T-cell (primary cell): ENCODE measurements at places on chromosomes 7 and 10.

DNA sequence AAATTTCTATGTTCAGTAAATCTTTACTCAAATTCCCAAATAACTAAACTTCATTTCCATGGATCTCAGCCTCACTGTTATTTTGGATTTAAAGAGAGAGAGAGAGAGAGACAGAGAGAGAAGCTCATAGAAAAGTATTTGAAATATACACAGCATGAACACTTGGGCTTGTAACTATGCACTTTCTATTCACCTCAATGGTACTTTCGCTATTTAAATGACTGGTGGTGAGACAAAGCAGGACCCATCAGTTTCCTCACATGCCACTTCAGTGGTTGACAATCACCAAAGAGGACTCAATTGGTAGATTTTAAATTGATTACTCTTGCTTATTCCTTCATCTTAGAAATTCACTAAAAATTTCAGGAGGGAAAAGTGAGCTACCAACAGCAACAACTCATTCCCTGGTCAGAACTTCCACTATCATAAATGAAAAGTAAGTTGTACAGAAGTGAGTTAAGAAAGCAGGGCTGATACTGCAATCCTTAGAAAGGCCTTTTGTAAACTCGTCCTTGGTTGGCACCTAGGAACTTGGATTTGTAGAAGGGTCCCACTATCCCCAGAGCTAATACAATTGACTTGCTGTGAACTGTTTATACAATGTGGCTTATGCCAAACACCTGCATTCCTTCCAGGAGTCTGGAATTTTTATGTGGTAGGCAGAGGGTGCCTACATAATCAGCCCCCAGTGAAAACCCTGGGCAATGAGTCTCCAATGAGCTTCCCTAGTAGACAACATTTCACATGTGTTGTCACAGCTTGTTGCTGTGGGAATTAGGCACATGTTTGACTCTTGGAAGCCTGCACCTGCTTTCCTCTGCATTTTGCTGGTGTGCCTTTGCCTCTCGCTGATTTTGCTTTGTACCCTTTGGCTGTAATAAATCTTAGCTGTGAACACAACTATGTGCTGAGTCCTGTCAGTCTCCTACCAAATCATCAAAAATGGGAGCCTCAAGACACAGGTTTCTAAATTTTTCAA, 10.8 kb downstream of the ERLIN1 start:
- DNase-seq, result no peak

DNA sequence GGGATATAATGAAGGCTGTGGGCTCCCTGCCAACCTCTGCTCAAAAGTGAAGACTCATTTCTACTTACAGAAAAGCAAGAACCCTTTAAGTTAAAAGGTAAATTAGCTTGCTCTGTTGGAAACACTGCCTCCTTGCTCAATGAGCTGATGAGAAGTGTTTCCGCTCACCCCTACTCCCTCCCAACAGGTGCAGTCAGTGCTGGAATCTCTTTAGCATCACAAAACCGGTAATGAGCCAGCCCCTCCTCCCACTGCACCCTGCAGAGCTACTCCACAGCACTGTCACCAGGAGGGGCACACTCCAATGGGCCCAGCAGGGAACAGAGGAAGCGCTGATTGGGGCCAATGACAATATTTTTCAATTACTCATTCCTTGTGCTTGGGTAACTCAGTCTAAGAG, 262.5 kb downstream of the TCERG1L start:
- no peak for DNase-seq

DNA sequence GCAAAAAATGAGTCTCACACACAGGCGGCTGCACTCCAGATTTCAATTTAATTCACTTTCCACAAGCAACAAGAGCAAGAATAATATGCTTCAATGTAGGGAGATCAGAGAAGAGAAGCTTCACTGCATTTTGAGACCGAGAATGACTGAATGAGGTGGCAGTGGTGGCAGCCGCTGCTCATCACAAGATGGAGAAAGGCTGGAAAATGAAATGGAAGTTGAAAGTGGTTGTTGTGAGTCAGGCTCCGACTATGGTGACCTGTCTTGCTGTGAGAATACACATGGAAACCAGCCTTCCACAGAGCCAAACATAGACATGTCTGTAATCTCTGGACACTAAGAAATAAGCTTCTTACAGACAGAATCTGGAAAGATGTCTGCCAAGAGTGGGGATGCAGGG, 499.6 kb upstream of the LRRN3 start:
- DNase-seq, result no peak

DNA sequence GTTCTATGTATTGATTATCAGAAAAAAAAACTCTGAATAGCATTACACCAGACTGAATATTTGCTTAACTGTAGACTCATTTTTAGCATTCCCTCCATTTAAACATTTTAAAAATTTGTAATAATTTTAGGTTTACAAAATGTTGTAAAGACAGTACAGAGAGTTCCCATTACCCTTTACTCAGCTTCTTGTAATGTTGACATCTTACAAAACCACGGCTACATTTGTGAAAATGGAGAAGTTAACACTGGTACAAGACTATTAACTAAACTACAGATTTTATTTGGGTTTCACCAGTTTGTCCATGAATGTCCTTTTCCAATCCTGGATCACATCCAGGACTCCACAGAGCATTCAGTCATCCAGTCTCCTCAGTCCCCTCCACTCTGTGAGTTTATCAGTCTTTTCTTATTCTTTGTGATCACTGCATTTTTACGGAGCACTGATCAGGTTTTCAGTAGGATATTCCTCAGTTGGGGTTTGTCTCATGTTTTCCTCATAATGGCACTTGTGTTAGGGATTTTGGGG, 130.0 kb upstream of the EEPD1 start:
- DNase-seq, result no peak

DNA sequence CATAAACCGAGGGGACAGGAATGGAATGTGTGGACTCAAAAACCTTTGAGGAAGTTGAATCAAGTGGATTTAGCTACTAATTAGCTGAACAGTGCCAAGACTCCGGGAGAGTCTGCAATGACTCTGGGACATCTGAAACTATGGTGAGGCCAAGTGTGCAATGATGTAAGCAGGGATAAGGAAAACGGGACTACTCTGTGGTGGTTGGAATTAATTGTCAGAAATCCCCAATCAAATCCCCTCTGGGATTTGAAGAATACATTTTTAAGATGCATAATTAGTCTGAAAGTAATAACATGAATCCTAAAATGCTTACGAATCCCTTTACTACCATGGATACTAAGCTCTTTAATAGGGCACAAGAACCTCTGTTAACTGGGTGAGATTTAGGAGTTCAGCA, 602.8 kb downstream of the NRG3 start:
- no peak for DNase-seq

DNA sequence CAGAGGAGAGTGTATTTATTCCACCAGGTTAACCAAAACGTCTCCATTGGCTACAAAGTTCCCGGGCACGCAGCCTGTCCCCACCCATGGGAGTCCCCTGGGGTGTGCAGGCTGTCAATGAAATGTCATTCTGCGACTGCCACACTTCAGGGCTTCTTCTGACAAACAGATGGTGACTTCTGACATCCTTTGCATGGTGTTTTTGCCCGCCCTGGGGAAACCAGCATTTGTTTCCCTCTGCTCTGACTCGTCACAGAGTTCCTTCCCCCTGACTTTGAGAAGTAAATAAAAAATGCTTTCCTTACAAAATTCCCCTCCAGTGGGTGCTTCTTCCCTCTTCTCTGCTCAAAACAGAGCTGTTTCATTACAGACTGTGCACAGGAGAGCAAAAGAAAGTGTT, 38.2 kb downstream of the TNS3 start:
- no peak for DNase-seq

DNA sequence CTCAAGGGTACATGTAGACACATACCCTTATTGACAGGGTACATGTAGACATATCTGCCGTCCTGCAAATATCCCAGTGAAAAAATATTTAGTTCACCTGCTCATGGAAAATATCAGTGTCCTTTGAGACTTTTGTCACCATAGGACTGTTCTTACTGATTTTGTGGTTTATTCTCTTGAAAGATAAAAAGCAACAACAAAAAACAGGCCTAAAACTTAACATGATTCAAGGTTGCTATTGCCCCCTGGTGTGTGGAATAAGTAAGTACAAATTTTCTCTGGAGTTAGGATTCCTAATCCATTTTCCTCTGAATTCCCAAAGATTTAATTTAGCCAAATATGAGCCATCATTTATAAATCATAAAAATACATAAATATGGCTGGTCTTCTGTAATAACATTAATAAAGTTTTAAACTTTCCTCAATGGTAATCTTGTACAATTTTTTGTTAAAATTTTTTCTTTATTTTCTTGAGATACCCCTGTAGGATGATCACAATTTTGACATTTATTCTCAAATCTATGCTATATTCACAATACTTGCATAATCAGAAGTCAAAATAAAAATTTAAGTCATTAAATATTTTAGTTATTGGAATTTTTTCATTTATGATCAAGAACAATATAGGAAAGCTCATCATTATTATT, 741.4 kb upstream of the POT1 start:
- DNase-seq, result no peak

- no peak for DNase-seq
Measured at GRCh38 chr7:143229054-143229790, 7.4 kb downstream of the TAS2R40 start.

DNA sequence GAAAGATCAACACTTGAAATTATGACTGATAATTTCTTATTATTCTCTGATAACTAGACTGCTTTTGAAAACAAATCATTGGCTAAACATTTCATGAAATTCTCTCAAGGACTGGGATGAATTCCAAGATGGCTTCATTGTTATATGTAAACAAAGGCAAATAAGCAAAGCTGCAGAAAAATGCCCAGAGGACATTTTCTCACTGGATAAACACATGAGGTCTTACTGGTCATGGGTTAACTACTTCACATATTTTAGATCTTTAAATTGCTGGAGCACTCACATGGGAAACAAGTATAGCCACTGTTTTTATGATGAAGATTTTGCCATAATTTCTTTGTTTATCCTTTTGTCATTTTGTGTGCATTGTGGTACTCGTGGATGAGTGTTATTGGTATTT, 239.1 kb downstream of the PHF14 start:
- no peak for DNase-seq

- no peak for DNase-seq
Measured at GRCh38 chr10:12608761-12609160, 259.4 kb downstream of the CAMK1D start.
